ENCODE measurements at places on chromosomes 6 and 20. TPM values are rescaled to one million over a fixed set of nuclear protein-coding genes. Genes with fewer than 3 reads are reported as not detected.

DNA sequence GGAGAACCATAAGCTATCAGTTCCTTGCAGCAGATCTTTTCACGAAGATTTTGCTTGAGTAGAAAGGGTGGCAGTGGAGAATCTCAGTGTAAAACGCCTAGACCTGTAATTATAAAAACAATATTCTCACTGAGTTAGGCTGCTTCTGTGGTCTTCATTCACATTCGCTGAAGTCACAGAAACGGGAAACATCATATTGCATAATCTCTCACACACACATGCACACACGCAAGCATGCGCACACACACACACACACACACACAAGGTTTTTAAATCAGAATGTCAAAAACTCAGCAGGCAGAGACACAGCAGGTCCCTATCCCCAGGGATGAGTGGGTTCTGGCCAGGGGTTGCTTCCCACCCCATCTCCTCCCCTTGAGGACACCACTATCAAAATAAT, 175.5 kb downstream of the ATXN1 start:
- ATAC-seq = no peak

The SCUBE3 gene
- 3.2 TPM for total RNA-seq

The OR2J3 gene
- not detected for total RNA-seq

DNA sequence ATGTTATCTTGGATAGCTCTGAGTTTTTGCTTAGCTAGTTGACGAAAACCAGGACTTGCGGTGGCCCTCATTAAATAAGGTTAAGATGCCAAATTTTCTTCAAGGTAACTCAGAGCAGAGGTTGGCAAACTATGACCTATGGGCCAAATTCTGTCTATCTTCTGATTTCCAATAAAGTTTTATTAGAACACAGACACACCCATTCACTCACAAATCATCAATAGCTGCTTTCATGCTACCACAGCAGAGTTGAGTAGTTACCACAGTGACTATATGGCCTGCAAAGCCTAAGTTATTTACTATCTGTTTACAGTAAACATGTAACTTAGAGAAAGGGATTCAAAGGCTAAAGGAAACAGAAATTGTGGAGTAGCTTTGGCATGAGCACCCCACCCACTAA, 23.6 kb downstream of the DCDC2 start:
- no peak for ATAC-seq

The CRISP3 gene
- not detected for total RNA-seq

DNA sequence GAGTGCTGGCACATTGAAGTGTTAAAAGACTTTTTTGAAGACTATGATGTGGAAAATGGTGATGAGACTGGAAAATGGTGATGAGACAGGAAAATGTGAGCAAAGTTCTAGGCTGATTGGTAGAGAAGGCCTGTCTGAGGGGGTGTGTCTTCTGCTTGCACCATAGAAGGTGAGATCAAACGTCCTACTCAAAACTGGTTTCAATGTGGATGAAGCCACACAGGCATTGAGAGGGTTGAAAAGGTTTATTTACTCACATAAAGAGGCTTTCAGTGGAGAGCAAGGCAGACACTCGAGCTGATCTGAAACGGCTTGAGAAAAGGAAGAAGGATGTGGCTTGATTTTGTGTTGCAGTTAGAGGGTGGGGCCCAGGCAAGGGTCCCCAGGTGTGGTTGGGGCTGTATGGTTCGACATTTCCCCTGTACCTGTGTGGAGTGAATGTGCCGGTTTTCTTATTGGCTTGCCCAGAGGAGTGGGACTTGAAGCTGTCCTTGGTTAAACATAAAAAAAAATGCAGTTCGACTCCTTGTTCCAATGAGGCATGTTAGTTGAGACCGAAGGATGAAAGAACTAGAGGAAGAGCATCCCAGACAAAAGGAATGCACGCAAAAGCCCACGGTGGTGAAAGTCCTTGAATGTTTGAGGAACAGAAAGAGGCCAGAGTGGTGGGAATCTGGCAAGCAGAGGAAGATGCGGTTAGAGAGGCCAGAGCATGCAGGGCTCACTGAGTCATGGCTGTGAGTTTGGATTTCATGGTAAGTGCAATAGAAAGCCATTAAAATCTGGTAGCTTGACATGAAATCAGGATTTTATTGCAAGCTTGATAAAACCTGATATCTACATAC, 172.3 kb downstream of the EPM2A start:
- no peak for ATAC-seq

GRCh38 chr6:66896415-66896814, 1189.4 kb upstream of the EYS start:
- ATAC-seq = no peak

DNA sequence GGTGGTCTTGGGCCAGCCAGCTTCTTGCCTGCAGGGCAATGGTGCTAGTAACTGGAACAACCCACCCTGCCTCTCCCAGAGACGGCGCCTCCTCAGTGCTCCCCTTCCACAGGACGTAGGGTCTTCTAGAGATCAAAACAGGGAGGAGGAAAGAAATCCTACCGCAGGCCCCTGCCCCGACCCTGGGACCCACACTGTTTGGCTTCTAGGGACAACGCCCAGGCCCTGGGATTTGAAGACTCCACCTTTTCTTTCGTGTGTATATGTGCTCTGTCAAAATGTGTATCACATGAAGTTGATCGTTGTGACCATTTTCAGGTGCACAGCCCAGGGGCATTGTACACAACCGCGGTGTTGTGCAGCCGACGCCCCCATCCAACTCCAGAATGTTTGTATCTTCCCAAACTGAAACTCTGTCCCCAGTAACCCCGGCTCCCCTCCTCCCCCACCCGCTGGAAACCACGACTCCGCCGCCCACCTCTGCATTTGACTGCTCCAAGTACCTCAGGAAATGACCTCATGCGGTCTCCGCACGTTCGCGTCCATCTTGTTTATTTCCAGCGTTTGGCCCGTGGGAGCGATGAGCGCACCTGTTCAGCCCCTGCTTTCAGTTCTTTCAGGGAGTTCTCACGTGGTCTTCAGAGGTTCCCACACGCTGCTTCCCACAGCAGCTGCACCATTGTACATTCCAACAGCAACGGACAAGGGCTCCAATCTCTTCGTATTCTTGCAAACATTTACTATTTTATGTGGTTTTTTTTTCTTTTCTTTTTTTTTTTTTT, 3.4 kb upstream of the BHLHE23 start:
- ATAC-seq = no peak

GRCh38 chr6:112281821-112282615, 27.7 kb upstream of the LAMA4 start:
- ATAC-seq = peak; percentile 84

GRCh38 chr6:98777762-98778161, 56.6 kb upstream of the POU3F2 start:
- ATAC-seq = no peak

The BTN1A1 gene
- total RNA-seq = not detected
